ENCODE measurements at places on chromosomes 2 and 18.

DNA sequence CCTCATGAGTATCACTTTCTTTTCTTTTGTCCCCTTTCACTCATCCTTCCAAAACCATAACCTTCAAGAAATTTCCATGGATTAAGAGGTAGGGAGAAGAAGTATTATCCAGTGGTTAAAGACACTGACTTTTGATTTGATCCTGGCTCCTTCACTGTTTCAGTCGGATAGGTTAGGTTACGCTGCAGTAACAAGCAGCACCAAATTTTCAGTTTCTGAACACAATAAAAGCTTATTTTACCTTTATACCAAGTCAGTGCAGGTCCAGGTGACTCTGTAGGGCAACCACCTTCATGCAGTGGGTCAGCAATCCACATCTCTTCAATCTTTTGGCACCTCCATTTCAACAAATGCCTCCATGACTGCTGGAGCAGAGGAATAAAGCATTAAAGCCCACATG lies 15.0 kb upstream of the MARCHF4 start:
- DNase-seq = no peak

DNA sequence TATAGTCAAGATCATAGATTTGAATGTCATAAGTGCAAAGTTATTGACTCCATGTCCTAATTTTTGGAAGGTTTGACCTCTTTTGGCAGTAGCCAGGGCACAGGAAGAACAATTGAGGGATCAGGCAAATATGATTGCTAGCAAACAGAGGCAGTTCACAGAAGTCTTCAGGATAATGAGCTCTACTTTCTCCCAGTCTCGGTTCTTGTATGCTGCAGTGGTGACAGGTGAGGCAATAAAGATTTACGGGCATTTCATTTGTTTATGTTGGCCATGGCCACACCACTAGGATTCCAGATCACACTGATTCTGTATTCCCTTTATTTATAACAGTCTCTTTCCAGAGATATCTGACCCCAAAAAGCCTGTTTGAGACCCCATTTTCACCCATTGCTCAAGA lies 137.5 kb downstream of the UBR3 start:
- no peak for DNase-seq

- no peak for DNase-seq
These were observed 55.1 kb downstream of the ROCK1 start for GRCh38 chr18:21056545-21056944.

GRCh38 chr2:137250401-137250800 lies 485.1 kb downstream of the THSD7B start:
- no peak for DNase-seq

DNA sequence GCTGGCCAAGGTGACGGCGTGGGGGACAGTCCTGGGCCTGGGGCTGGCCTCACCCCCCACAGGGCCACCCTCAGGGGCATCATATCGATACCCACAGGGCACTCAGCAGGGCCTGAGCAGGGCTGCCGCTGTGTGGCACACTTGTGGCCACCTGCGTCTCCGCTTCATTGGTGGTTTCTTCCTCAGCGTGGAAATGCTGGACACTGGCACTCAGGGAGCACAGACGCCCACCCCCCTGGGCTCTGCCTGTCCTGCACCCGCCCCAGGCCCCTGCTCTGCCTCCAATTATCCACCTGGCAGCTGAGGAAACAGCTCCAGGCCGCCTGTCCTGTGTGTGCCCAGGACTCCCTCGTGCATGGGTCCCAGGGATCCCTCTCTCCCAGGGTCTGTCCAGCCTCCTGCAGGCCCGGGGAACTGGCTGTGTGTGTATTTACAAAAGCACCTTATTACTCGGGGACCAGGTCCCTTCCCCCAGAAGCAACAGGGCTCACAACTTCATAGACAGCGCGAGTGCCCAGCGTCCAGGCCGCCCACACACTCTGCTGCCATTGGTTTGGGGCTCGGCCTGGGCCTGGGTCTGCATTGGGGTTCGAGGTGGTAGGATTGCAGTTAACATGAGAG lies 13.1 kb downstream of the CROCC2 start:
- no peak for DNase-seq

DNA sequence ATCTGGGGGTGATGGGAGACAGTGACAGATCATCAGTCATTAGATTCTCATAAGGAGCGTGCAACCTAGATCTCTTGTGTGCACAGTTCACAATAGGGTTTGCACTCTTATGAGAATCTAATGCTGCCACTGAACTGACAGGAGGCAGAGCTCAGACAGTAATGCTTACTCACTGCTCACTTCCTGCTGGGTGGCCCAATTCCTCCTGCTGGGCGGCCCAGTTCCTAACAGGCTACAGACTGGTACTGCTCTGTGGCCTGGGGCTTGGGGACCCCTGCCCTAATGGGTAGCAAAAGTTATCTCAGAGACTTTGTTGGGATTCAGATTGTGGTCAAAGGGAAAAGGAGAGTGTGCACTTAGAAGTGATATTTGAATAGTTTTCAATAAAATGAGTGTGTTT lies 840.1 kb upstream of the ID2 start:
- no peak for DNase-seq

DNA sequence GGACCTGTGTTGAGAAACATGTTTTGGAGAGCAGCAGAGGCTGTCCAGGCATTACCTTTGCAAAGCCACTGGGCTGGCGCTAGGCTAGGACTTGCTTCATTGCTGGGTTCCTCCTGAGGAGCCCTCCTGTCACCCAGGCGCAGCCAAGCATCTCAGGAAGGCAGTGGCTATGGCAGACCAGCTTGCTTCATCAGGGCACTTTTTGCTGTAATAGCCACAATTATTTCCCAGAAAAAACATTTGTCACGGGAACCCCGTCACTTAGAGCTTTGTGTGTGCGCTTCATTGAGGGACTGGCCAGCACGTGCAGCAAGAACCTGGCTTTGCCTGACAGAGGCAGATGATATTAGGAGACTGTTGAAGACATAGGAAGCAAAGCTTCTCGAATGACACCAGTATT lies 36.4 kb downstream of the SLC20A1 start:
- DNase-seq = no peak

DNA sequence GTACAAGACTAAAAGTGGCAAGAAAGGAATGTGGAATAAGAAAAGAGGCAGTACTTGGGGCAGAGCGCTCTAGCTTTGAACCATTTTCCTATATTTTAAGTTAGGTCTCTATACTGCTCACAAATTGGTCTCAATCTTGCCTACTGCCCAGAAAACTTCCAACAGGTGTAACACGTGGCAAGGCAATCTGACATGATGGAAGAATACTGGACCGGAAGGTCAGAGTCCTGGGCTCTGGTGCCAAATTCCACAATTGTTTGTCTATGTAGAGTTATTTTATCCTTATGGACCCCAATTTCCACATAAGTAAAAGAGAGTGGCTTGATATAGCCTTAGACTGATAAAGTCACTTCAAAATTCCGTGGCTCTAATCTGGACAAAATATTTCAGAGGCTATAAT lies 28.9 kb downstream of the NHEJ1 start:
- DNase-seq = no peak

- DNase-seq = peak; percentile 17
These were observed 24.8 kb downstream of the FMNL2 start for GRCh38 chr2:152359573-152360363.

DNA sequence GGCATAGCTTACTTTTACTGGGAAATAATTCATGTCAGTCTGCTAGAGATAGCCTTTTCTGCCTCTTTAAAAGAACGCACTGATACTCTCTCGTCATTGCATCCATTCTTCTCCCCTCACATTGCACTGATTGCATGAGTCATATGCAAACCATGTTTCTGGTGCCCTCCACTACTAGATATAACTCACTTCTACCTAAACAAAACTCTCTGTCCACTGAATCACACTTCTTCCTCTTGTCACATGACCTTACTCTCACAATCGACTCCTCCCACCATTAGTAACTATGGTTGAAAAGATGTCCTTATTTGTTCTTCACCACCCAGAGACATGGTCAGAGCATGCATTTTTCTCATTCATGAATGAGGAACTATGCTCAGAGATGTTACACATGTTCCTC lies 158.0 kb downstream of the CSRNP3 start:
- DNase-seq = peak; percentile 73

GRCh38 chr2:119735565-119735964 lies 24.2 kb upstream of the PTPN4 start:
- DNase-seq = no peak

GRCh38 chr2:63057249-63058143 lies 6.9 kb downstream of the OTX1 start:
- no peak for DNase-seq

GRCh38 chr18:51711298-51711889 lies 513.9 kb upstream of the MEX3C start:
- no peak for DNase-seq
